AG09309 (cell line): ENCODE measurements at places on chromosomes 3 and 15.

GRCh38 chr15:85499371-85499887 lies 119.0 kb downstream of the AKAP13 start:
- DNase-seq = no peak

GRCh38 chr3:100089812-100090668 lies 24.3 kb downstream of the FILIP1L start:
- DNase-seq = no peak

GRCh38 chr15:50057905-50058639 lies 61.0 kb downstream of the ATP8B4 start:
- no peak for DNase-seq

- DNase-seq = no peak
Observed at GRCh38 chr3:38274864-38275649, 7.0 kb upstream of the SLC22A14 start.
